ENCODE measurements at places on chromosomes 2 and 18.

DNA sequence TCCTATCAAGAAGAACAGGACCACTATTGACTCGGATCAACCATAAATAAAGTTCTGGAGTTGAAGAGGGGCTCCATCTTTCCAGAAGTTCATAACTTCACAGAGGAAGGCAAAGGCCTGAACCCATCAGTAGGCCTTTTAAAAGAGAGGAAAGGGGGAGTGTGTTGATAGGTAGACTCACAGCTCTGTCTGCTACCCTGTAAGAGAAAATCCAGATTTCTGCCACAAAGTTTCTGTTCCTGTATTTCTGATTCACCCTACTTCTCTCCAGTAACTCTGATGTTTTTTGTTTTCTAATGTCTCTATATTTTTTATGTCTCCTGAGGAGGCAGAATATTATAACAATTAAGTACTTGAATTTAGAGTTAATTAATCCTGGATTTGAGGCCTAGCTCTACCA lies 564.0 kb downstream of the TNS1 start:
- no peak for DNase-seq

DNA sequence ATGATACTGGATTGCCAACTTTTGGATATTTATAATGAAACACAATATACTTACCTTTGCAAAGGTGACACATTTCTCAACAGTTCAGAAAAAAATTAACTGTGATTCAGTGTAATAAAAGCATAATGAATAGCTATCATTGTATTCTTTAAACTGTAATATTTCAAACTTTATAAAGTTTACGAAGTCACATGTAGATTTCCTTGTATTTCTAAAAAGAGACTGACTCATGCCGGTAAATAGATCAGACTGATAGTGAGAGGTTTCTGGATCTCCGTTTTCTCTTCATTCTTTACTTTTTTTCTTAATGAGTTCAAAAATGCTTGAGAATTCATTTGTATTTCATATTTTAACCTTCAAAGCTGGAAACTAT lies 70.1 kb downstream of the EML4 start:
- DNase-seq = no peak

GRCh38 chr2:126966601-126967000 lies 67.9 kb downstream of the TEX51 start:
- DNase-seq = no peak

GRCh38 chr2:150138587-150138986 lies 348.9 kb downstream of the RND3 start:
- no peak for DNase-seq

GRCh38 chr2:119064567-119064966 lies 94.0 kb downstream of the C1QL2 start:
- DNase-seq = no peak

- no peak for DNase-seq
Observed at GRCh38 chr18:68024716-68025115, 508.2 kb upstream of the DSEL start.

DNA sequence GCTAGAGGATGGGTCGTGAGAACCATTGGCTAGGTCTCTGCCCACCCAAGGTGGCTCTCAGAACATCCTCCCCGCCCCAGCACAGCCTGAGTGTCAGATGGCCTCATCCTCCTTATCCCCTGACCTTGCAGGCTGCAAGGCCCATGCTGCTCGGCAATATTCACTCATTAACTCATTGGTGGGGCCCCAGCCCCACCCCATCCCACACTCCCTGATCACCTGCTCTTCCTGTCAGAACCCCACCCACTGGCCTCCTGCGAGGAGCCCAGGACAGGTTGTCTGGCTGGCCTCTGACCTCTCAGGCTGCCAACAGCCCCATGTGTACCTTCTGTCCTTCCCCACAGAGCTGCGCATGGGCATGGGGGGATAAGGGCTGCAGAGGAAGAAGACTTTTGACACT lies 5.3 kb downstream of the ADCY3 start:
- no peak for DNase-seq
